ENCODE measurements at places on chromosomes 3 and 15.

GRCh38 chr3:43255662-43256061, 30.7 kb upstream of the SNRK start:
- no peak for DNase-seq

GRCh38 chr3:39727415-39727814, 82.0 kb upstream of the MYRIP start:
- DNase-seq: no peak

DNA sequence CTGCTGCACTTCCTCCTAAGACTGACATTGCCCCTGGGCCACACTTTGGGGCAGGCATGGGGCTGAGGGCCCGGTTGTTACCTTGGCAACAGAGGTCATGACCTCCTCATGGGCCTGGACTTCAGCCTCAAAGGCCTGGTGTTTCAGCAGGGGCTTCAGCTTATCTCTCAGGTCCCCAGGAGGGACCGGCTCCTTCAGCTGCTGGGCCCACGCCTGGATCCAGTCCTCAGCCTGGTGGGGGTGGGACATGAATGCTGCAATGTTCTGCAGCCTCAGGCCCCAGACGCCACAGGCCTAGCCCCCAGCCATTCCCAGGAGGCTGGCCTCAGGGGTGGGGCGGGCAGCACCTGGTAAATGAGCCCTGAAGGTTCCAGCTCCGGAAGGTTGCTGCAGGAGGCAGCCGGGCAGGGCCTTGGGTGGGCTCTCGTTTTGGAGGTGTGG, 27.6 kb downstream of the SPTBN5 start:
- DNase-seq: no peak

GRCh38 chr15:74549816-74550215, 8.8 kb downstream of the ARID3B start:
- DNase-seq: no peak

DNA sequence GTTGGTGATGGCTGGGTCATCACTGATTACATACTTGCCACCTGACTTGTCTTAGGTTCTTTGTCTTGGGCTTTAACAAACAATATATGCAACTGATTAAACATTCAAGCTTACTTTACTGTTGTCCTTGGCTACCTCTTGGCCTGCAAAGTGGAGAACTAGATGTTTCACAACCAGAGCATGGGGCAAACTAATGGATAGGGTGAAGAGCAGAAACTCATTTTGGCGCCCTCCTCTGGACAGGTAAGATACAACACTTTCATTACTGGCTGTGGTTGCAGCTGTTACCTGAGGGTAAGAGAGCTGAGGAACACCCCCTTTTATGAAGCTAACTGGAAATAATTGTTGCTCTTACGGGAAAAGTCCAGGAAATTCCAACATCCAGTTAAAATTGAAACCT, 262.1 kb downstream of the NAALADL2 start:
- no peak for DNase-seq
